HAP-1 (cell line): ENCODE measurements at places on chromosomes 11 and 22.

- DNase-seq, result no peak
Observed at GRCh38 chr11:62689421-62690183, at the start of gene LRRN4CL. TSS of gene LRRN4CL (minus strand) at chr11:62689530. CDS start at chr11:62688508, 1,022 bp downstream.

GRCh38 chr22:48841881-48842582, 985.6 kb downstream of the BRD1 start:
- DNase-seq, result no peak

DNA sequence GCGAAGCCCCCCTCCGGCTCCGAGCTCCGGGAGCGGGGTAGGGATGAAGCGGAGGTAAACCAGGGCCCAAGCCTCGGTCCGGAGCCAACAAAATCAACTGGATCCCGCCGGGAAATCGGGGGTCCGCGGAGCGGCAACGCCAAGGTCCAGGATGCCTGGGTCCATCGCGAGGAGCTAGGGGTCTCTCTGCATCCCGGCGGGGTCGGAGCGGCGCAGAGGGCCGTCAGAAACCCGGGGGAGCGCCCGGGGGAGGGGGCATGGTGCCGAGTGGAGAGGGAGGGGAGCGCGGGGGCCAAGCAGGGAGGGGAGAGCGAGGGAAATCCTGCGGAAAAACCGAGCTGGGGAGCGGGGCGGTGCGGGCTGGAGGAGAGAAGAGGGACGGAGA, 51.8 kb downstream of the SLC22A12 start:
- DNase-seq, result no peak

- DNase-seq, result no peak
Observed at GRCh38 chr11:88604260-88604659, 266.7 kb upstream of the CTSC start.

GRCh38 chr22:19705181-19705934, 8.9 kb upstream of the SEPTIN5 start:
- peak; percentile 91 for DNase-seq

GRCh38 chr22:39974065-39974464, 13.9 kb downstream of the TMA7B start:
- DNase-seq, result no peak

GRCh38 chr22:45692549-45692948, 20.9 kb downstream of the ATXN10 start:
- no peak for DNase-seq

DNA sequence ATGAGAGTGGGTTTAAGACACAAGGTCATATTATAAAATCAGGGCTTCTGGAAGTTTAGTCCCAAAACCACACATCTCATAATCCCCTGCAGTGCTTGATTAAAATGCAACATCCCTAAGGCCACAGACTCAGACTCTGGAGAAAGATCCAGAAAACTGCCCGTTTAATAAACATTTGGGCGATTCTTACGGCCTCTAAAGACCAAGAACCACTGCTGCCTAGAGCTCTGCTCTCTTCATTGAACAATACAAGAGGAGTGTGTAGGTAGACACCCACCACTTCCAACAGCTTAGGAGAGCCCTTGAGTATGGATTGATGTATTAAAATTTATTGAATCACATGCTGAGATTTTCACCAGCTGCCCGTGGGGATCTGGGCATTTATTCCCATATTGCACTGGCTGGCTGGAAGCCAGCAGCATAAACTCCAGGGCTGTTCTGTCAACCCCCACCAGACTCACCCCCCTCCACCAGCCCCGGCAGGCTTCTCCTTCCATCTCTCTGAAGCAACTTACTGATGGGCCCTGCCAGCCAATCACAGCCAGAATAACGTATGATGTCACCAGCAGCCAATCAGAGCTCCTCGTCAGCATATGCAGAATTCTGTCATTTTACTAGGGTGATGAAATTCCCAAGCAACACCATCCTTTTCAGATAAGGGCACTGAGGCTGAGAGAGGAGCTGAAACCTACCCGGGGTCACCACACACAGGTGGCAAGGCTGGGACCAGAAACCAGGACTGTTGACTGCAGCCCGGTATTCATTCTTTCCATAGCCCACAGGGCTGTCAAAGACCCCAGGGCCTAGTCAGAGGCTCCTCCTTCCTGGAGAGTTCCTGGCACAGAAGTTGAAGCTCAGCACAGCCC, 749 bp upstream of the BEST1 start:
- DNase-seq, result peak; percentile 39

GRCh38 chr11:107180236-107180635, 162.0 kb upstream of the GUCY1A2 start:
- DNase-seq, result peak; percentile 42

DNA sequence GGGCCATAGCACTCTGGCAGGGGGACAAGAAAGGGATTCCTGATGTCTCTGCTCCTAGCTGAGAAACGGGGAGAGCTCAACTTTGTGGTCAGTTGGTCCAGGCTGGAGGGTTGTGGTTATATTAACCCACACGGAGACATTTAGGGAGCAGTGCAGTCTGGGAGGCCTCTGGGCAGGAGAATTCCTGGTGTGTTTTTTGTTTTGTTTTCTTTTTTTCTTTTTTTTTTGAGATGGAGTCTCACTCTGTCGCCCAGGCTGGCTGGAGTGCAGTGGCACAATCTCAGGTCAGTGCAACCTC, 88.0 kb upstream of the SHISAL1 start:
- DNase-seq, result no peak

DNA sequence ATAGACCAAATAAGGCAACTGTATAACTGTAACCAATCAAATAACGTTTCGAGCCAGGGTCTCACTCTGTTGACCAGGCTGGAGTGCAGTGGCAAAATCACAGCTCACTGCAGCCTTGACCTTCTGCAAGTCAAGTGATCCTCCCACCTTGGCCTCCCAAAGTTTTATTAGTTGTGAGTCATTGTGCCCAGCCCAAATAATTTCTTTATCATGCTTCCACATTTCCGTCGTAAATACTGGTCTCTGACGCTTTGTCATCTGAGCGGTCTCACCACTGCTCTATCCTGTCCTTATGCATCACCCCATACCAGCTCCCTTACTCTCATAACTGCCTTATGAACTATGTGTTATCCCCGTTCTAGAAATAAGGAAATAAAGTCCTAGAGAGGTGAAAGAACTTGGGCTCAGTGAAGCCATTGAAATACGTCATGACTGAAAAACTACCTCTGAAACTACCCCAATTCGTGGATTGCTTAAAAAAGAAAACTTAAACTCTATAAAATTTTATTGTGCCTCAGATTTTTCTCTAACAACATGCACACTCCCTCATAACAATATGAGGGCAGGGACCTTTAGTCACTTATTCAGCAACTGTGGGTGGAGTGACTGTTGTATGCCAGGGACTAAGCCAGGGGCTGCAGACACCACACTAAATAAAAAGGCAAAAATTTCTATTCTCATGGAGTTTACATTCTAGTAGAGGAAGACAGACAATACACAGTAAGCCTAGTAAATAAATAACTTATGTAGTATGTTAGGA, 15.8 kb upstream of the RTN4RL2 start:
- no peak for DNase-seq

DNA sequence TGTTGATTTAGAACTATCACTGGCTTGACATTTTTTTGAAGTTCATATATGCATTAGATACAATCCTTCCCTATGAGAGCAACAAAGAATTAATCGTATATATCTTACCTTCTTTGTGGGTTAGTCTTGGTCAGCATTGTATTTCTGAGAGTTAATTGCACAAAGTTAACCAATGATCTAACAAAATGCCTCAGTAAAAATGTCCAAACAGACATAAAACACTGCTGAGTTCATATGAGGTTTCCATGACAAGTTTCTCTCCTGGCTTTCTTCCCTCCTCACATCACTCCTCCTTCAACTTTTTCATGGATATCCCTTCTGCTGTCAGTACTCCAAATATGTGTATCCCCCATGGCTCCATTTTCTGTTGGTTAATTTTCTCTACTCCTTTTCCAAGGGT, 9.0 kb downstream of the MAP6 start:
- no peak for DNase-seq

DNA sequence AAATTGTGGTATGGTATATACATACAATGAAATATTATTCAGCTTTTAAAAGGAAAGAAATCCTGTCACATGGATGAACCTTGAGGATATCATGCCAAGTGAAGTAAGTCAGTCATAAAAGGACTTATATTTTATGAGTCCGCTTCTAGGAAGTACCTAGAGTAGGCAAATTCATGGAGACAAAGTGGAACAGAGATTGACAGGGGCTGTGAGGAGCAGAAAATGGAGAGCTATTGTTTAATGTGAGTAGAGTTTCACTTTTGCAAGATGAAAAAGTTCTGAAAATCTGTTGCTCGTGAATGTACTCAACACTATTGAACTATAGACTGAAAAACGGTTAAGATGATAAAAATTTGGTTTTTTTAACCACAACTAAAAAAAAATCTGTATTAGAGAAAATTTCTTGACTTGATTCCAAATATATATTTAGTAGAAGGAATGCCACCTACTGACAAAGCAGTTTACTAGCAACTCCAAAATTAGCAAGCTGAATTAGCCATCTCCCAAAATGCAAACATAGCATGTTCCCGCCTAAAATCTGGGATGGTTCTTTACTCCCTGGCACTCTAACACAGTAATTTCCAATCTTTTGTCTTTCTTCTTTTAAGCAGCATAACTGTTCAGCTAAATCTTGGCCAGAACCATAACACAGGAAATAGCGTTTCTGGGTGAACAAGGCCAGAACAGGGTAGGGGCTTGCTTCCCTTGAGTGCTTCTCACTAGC, 1.5 kb downstream of the UFD1 start:
- no peak for DNase-seq

GRCh38 chr11:111426617-111427016, 47.5 kb upstream of the POU2AF1 start:
- no peak for DNase-seq

GRCh38 chr22:48433647-48434046, 1394.0 kb downstream of the BRD1 start:
- DNase-seq, result no peak

DNA sequence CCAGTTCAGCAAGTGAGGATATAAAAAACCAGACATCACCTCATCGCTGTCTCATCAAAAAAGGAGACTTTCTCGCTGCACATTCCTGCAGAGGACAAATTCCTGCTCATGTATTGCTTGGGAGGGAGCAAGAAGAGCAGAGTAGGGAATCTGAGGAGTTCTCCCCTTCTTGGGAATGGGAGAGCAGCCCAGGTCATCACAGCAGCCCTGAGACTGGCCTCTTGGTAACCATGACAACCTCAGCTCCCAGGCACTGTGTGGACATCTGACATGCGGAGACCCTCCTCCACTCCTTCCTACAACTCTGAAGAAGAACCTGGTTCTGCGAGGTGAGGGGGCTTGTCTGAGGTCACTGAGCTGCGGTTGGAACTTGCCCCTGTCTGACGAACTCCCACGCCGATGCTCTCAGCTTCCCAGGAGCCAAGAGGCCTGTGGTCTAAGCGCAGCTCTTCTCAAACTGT, 17.9 kb downstream of the RFPL1 start:
- no peak for DNase-seq

GRCh38 chr11:9752091-9752490, 88.2 kb downstream of the SWAP70 start:
- DNase-seq, result no peak

- peak; percentile 82 for DNase-seq
Observed at GRCh38 chr11:14357881-14358728, 878 bp downstream of the RRAS2 start.

DNA sequence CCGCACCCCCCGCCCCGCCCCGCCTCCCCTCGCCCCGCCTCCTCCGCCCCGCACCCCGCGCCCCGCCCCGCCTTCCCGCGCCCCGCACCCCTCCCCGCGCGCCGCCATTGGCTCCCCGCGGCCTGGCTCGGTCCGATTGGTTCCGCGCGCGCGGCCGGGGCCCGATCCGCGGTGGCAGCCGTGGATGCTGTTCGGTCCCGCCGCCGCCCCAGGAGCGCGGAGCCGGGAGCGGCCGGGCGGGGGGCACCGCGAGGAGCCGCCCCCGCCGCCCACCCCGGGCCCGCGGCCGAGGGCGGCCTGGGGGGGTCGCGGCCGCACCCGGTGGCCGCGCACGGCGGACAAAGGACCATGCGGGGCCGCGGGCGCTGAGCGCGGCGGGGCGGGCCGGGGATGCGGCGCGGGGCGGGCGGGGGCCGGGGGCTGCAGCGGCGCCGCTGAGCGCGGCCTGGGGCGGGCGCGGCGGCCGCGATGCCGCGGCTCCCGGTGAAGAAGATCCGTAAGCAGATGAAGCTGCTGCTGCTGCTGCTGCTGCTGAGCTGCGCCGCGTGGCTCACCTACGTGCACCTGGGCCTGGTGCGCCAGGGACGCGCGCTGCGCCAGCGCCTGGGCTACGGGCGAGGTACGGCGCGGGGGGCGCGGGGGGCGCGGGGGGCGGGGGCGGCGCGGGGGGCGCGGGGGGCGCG, at the start of gene B4GALNT4:
B4GALNT4 (plus strand) TSS at position 164 of the 683 bp plus-strand sequence; CDS start at position 469, 305 bp downstream.
- peak; percentile 8 for DNase-seq

DNA sequence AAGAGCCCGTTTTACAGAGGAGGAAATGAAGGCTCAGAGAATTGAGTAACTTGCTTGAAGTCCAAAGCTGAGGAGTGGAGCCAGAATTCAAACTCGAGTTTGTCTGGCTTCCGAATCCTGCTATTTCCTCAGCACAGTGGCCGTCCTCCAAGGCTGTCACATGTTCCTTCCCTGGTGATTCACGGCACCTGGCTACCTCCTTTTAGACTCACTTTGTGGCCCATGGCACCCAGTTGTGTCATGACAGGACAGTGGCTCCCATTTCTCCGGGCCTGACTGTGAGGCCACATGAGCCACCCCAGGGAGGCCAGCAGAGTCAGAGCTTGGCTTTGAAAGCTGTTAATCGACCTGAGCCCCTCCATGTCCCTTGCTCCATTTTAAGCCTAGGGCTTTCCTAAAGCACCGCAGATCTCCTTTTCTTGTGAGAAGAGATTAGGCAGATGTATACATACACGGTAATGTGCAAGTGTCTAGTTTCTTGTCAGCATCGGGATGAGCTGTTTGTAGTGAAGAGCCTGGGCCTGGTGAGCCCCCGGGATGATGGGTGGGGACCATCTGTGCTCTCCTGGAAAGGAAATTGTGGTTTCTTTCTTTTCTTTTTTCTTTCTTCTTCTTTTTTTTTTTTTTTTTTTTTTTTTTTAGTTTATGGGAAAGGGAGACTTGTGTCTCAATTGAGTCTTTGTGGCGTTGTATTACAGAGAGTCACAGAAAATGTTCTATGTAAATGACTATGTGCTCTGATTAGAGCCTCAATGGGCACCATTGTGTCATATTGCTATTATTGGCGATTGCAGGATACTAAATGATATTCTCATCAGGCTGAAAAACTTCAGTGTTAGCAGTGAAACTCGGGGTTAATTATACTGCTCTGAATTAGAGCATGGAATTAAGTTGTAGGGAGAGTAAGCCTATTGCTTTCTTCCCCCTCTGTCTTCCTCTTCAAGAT, 54.8 kb downstream of the PTPRJ start:
- DNase-seq, result no peak

DNA sequence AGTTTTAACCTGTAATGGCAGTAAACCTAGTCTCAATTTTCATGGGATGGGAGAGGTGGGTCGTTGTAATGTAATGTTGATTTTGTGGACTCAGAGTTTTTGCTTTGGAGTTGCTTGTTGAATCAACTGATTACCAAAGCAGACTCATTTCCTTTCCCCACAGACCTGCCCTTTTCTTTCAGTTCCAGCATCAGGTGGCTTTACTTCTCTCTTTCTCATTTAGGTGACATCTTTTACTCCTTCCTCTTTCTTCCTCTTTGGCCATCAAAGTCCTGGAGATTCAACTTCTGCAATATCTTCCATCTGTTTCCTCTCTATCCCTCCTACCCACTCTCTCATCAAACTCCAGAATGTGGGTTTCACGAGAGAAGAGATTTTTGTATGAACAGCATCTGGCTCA, 313.9 kb downstream of the TMEM135 start:
- no peak for DNase-seq
